Motor neuron (in vitro differentiated cells): ENCODE measurements at places on chromosomes 7 and 10.

- ATAC-seq: no peak
These were observed 6.1 kb downstream of the GPER1 start for GRCh38 chr7:1093916-1094508.

DNA sequence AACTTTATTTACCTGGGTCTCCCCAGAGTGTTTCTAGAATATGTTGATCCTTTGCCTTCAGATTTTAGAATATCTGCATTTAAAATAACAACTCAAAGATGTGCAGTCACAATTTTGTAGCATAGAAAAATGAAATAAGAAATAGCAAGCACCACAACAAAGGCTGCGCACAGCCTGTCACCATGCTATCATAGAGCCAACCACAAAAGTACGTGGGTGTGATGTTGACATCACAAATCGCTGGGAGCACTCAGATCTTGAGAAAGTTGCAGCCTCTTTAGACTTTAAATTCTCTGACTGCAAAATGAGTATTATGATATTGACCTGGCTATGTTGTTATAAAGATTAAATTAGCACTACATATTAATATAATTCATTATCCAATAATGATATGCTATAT is 177.9 kb downstream of the TNS3 start:
- ATAC-seq: no peak

GRCh38 chr7:140350056-140350455 is 48.3 kb downstream of the SLC37A3 start:
- ATAC-seq: no peak

DNA sequence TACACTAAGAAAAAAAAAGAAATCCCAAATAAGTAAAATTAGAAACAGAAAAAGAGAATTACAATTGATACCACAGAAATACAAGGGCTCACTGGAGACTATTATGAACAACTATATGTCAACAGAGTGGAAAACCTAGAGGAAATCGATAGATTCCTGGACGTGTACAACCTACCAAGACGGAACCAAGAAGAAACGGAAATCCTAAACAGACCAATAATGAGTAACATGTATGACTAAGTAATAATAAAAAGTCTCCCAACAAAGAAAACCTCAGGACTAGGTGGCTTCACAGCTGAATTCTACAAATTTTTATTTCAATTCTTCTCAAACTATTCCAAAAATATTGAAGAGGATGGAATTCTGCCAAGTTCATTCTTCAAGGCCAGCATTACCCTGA is 13.9 kb downstream of the DIP2C start:
- no peak for ATAC-seq

DNA sequence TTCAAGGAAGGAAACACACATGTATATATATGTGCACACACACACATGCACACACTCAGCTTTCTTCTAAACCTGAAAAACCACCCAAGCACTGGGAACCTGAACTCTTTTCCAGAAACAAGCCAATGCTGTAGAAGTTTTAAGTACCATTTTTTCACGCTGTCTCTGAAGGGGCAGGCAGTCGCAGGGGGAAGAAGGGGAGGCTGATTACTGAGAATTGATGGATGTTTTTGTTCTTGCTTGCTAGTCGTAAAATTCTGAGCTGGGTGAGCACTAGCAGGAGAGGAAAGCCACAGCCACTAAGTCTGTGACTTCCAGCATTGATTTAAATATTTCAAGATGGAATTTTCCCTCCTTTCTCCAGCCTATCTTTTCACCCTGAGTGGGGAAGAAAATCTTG is 391.8 kb downstream of the CALN1 start:
- ATAC-seq: no peak

DNA sequence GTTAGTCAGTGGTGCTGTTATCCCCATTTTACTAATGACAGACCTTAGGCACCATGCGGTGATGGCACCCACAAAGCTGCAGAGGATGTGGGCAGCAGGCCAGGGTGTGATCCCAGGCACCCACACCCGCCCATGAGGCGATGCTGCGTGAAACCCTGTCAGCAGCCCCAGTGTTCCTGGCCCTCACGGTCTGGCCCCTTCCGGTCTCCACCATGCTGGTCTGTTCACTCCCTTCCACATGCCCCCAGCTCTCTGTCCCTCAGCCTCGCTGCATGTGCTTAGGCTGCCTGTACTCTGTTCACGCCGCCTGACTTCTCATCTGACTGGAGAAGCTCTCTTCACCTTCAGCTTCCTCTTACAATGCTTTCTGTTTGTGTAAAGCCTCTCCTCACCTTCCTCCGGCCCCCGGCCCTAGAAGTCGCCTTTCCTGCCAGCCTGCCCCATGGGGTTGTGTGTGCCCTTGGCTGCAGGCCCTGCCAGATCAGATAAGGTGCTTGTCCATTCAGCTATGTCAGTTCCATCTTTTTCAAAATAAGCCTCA is 17.6 kb upstream of the ORAI2 start:
- no peak for ATAC-seq

- ATAC-seq: no peak
These were observed 120.0 kb downstream of the CRPPA start for GRCh38 chr7:16301291-16301690.
